ENCODE measurements at places on chromosomes 13 and 19. TPM values are rescaled to one million over a fixed set of nuclear protein-coding genes. Genes with fewer than 3 reads are reported as not detected.
A peak's percentile ranks its signal among the peaks of the same experiment; 100 is the strongest.

- H3K27ac ChIP-seq: no peak overlapping the region
- no peaks in the 10 kb centered on the region for H3K36me3 ChIP-seq
- DNase-seq: no peak
- peaks cover 4% of the 10 kb centered on the region for H3K4me1 ChIP-seq
These were observed 485 bp downstream of the CPAMD8 start for GRCh38 chr19:17025991-17026658.

Gene LILRB4
- not detected for total RNA-seq

DNA sequence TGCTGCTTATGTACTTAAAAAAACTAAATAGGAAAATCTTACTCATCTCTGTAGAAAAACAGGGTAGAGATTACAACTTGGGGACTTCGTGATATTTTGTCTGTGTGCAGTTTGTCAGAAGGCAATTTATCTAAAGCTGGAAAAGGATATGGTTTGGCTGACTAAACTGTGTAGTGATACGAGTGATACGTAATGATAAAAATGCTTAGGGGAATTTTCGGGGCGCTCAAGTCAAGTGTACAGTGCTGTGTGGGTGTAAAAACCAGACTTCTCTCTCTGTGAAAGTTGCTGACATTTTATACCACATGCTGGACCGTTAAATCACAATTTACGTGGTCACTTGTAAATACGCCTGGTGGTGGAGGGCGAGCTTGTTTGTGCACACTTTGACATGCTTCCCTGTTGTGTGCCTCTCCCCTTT, 221.7 kb downstream of the KCNRG start:
- no peaks in the 10 kb centered on the region for H3K27me3 ChIP-seq
- no peak overlapping the region for H3K27ac ChIP-seq
- no peak overlapping the region for H3K4me3 ChIP-seq

Gene CCDC70
- total RNA-seq: not detected

- DNase-seq: no peak
- H3K36me3 ChIP-seq: no peaks in the 10 kb centered on the region
- no peaks in the 10 kb centered on the region for H3K4me1 ChIP-seq
- H3K27me3 ChIP-seq: no peaks in the 10 kb centered on the region
- H3K27ac ChIP-seq: no peak overlapping the region
These were observed 919 bp downstream of the VAV1 start for GRCh38 chr19:6773323-6773931.

DNA sequence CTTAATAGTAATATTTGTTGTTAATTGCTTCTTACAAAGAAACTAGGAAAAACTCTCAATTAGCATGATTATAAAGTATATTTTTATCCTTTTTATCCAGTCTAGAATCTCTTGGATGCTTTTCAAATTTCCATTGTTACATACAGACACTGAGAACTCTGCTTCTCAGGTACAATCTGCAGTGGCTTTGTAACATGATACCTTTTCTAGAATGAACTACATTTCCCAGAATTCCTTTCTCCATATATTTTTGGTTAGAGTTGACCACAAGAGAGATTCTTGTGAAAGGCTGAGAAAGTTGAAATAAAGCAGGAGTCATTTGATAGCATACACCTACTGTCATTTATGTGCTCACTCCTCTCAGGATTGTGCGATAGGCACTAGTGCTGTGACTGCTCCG, 148.6 kb downstream of the SLITRK6 start:
- no peaks in the 10 kb centered on the region for H3K36me3 ChIP-seq
- no peaks in the 10 kb centered on the region for H3K27me3 ChIP-seq
- H3K4me3 ChIP-seq: no peak overlapping the region
- no peaks in the 10 kb centered on the region for H3K4me1 ChIP-seq
- no peak overlapping the region for H3K27ac ChIP-seq

DNA sequence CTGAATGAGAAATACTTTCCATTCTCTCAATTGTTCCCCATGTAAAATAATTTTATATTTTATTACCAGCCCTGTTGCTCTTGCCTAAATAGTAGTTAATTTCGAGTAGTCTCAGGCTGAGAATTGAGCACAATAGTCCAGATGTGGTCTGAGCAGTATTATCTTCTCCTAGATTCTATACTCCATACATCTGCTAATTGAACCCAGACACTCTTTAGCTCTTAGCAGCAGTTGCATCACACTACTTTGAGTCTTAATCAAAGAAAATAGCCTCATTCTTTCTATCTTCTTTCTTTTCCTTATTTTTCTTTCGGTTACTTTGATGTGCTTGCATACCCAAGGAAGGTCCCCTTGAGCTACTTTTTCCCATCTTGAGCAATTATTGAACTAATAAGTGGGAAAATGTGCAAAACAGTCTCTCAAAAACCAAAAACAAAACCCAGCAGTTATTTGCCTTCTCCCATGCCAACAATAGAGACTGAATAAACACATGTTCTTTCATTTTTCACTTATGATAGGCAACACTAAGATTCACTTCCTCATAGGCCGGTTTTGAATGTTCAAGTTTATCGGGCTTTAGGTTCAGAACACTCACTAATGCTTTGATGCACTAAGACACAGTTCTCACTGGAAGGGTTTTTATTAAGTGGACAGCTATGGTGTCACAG, 204.5 kb downstream of the POU4F1 start:
- no peak overlapping the region for H3K4me3 ChIP-seq
- H3K27ac ChIP-seq: no peak overlapping the region
- H3K4me1 ChIP-seq: no peaks in the 10 kb centered on the region
- no peaks in the 10 kb centered on the region for H3K27me3 ChIP-seq

DNA sequence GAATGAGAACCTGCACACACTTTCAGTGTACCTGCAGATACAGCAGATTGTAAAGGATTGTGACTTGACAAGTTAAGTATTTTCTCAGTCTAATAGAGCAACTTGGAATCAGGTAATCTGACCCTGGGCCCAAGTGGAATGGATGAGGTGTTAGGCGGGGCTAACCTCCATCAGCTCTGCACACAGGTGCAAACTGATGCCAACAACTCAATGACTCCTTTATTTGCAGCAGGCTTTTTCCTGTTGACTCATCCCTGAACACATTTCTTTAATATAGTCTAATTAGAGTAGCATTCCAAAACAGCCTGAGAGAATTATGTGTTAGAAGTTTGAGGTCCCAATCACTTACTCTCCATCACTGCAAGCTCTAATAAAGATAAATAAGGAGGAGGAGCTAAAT, 48.8 kb downstream of the TPT1 start:
- H3K4me3 ChIP-seq: no peak overlapping the region
- peaks cover 16% of the 10 kb centered on the region for H3K4me1 ChIP-seq
- no peak overlapping the region for H3K27ac ChIP-seq
- no peaks in the 10 kb centered on the region for H3K27me3 ChIP-seq

Gene ZNF439
- total RNA-seq: not detected

- H3K27me3 ChIP-seq: peaks cover 11% of the 10 kb centered on the region
- no peaks in the 10 kb centered on the region for H3K36me3 ChIP-seq
- no peak overlapping the region for H3K4me3 ChIP-seq
- H3K4me1 ChIP-seq: no peaks in the 10 kb centered on the region
- DNase-seq: no peak
These were observed 73.7 kb downstream of the CYSLTR2 start for GRCh38 chr13:48727241-48728011.

Gene PCDH20
- total RNA-seq: not detected

Gene SUGP1
- total RNA-seq: 59.9 TPM

Gene ZNF221
- total RNA-seq: 6.0 TPM

DNA sequence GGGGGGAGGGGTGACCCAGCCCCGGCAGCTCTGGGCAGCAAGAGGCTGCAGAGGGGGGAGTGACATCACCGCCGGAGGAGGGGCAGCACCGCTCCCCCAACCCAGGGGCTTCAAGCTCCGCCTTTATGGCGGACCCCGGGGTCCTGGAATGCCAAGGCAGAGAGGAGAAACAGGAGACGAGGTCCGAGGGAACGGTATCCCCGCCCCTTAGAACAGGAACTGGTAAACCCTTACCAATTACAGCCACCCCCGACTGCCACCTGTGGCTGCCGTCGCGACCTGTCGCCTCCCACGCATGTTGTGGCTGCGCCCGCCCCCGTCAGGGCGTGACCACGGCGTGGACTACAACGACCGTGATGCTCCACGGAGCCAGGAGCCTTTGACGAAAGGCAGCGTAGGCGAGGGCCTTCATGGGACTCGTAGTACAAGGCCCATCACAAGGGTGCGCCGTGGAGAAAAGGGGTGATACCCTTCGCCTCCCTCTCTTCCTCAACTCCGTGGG, 4.1 kb upstream of the KCNC3 start:
- DNase-seq: peak; percentile 89
- H3K27ac ChIP-seq: no peak overlapping the region
- H3K4me3 ChIP-seq: peak overlapping the region; percentile 27
- H3K4me1 ChIP-seq: peaks cover 8% of the 10 kb centered on the region
- peaks cover 14% of the 10 kb centered on the region for H3K27me3 ChIP-seq

- no peak overlapping the region for H3K4me3 ChIP-seq
- H3K4me1 ChIP-seq: no peaks in the 10 kb centered on the region
- DNase-seq: no peak
These were observed 137.6 kb downstream of the KLF12 start for GRCh38 chr13:73996569-73996968.

Gene TMEM255B
- 85.0 TPM for total RNA-seq
